ENCODE measurements at places on chromosomes 2 and 18.

DNA sequence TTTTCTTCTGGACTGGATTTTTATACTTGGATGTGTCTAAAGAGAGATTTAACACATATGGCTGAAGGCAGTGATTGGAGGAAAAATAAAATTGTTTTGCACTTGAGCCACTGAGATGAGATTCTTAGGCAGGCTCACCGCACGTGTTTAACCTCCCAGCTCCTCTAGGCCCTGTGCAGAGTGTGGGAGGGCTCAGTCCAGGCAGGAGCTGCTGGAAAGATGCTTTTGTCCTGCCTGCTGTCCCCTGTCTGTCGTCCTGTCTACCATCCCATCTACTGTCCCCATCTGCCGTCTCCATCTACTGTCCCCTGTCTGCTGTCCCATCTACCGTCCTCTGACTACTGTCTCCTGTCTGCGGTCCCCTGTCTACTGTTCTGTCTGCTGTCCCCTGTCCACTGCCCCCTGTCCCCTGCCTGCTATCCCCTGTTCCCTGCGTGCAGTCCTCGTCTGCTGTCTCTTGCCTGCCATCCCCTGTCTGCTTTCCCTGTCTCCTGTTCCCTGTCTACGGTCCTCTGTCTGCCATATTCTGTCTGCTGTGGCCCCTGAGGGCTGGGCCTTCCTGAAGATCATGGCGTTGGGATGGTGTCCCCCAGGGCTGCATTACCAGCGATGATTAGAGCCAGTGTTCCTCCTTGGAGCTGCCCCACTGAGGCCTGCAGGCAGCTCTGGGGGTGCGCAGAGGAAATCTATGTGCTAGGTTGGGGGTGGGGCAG, 43.7 kb upstream of the HS6ST1 start:
- DNase-seq = no peak

- no peak for DNase-seq
These were observed 54.1 kb upstream of the RAB6C start for GRCh38 chr2:129925381-129925780.

GRCh38 chr2:176763851-176764404, 448.7 kb upstream of the HNRNPA3 start:
- no peak for DNase-seq

- DNase-seq = no peak
These were observed 15.2 kb upstream of the KYNU start for GRCh38 chr2:142862299-142862698.
